CD8-positive, alpha-beta memory T cell (primary cell): ENCODE measurements at places on chromosomes 2 and 18. TPM values are rescaled to one million over a fixed set of nuclear protein-coding genes. Genes with fewer than 3 reads are reported as not detected.

STAT4 gene
- 53.0 TPM for total RNA-seq

NRP2 gene
- 0.91 TPM for total RNA-seq

DOCK10 gene
- total RNA-seq = 138 TPM

CNTNAP5 gene
- total RNA-seq = not detected

PTPRN gene
- not detected for total RNA-seq

SLC19A3 gene
- not detected for total RNA-seq

ITGA4 gene
- 142 TPM for total RNA-seq

SALL3 gene
- total RNA-seq = not detected

AQP12B gene
- not detected for total RNA-seq

SLC30A3 gene
- total RNA-seq = 0.33 TPM

HOXD10 gene
- not detected for total RNA-seq

ACKR3 gene
- total RNA-seq = 0.90 TPM

TDRD15 gene
- not detected for total RNA-seq

SCN9A gene
- not detected for total RNA-seq

TMSB10 gene
- total RNA-seq = 1,121 TPM

GCG gene
- not detected for total RNA-seq

- H3K36me3 ChIP-seq = no peaks in the 10 kb centered on the region
- DNase-seq = no peak
- H3K4me1 ChIP-seq = no peaks in the 10 kb centered on the region
- H3K27me3 ChIP-seq = no peaks in the 10 kb centered on the region
- H3K4me3 ChIP-seq = no peak overlapping the region
Observed at GRCh38 chr2:52884761-52885352, 882.7 kb upstream of the CHAC2 start.

DNA sequence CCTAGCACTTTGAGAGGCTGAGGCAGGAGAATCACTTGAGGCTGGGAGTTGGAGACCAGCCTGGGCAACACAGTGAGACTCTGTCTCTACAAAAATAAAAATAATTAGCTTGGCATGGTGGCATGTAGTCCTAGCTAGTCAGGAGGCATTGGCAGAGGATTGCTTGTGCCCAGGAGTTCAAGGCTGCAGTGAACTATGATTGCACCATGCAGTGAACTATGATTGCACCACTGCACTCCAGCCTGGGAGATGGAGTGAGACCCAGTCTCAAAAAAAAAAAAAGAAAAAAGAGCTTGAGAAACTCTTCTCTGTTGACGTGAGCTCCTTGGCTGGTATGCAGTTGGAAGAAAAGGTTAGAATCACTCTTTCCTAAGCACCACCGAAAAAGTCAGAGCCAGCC is 125.1 kb upstream of the TNP1 start:
- H3K27ac ChIP-seq = no peak overlapping the region
- H3K36me3 ChIP-seq = no peaks in the 10 kb centered on the region
- no peak for DNase-seq

DNA sequence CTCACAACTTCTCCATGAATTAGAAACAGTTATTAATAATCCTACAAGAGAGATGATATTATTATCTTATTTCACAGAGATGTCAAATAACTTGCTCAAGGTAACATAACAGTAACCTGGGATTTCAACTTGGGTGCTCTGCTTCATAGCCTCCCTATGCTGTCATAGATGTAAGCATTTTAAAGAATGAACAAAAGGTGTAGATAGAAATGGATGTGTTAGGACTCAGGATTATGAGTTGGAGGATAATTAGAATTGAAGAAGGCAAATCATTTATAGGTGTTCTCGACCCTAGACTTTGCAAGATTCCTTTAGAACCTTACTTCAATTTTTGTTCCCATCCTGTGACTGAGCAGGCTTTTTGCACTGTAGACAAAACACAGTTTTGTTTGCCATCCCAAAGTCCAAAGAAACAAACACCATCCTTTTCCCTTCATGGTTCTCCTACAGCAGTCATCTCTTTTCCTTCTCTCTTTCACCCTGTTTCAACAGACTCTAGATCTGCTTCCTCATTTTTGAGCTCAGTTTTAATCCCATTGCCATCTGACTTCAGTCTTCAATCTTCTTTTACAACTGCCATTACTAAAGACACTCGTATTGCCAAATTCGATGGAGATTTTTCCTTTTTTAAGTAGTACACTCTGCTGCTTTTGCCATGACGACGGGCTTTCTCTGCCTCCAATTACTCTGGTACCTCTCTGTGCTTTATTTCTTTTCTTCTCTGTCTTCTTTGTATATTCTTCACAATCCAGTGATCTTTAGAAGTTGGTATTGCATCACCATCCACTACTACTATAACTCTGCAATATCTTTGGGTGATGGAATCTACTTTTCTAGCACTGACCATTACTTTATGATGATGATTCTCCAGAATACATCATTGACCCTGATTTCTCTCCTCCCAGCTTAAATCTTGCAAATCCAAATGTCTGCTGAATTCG is 4.5 kb downstream of the HNMT start:
- DNase-seq = no peak
- no peak overlapping the region for H3K4me3 ChIP-seq
- no peaks in the 10 kb centered on the region for H3K36me3 ChIP-seq
- no peaks in the 10 kb centered on the region for H3K27me3 ChIP-seq
- no peak overlapping the region for H3K27ac ChIP-seq
- H3K4me1 ChIP-seq = no peaks in the 10 kb centered on the region

DNA sequence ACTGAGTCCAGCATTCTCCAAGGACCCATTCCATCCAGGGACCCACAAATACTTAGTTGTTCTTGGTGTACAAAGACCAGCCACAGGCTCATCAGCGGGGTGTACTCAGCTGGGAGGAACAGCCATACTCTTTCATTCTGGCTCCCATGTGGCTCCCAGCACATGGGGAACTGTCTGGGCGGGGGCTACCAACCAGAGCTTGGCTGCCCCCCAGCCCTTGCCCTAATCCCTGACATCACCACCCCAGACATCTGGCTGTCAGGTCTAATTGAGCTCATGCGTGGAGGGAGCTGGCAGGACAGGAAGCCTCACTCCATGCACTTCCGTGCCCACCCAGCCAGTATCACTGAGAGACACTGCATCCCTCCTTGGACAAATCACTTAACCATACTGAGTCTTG is 283.6 kb downstream of the DYSF start:
- H3K4me3 ChIP-seq = no peak overlapping the region
- DNase-seq = no peak
- no peaks in the 10 kb centered on the region for H3K27me3 ChIP-seq
- no peaks in the 10 kb centered on the region for H3K4me1 ChIP-seq
- H3K27ac ChIP-seq = no peak overlapping the region
- no peaks in the 10 kb centered on the region for H3K36me3 ChIP-seq

DNA sequence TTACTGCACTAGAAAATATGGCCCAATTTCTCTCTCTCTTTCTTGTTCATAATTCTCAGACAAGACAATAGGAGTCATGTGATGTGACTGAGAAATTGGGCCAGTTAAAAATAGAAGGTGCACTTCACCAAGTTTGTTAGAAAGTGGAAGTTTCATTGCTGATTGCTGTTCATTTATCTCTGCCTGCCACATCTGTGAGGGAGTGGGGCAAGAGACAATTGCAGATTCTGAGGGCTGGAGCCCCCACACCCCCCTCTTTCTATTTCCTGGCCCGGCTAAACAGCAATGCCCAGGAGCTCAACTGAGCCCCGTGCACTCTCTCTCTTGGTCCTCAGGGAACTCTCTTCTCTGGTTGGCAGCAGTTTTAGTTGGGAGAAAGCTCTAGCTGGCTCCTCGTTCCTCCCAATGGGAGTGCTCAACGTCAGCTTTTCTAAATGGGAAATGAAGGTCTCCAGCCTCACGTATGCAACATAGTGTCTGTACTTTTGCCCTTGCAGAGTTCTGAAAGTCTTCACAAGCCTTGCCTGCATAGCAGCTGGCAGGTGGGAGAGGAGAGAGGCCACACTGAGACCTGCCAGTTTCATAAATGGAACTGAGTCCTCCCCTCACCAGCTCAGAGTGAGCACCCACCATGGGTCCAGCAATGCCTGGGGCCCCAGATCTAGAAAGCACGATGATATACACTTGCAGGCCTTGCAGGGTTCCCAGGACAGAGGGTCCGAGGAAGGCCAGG is 115.7 kb downstream of the MYCN start:
- no peak overlapping the region for H3K27ac ChIP-seq
- H3K27me3 ChIP-seq = no peaks in the 10 kb centered on the region
- no peak overlapping the region for H3K4me3 ChIP-seq
- no peaks in the 10 kb centered on the region for H3K4me1 ChIP-seq

GRCh38 chr2:122636097-122636496 is 880.6 kb downstream of the TSN start:
- no peaks in the 10 kb centered on the region for H3K4me1 ChIP-seq
- no peaks in the 10 kb centered on the region for H3K27me3 ChIP-seq
- H3K27ac ChIP-seq = no peak overlapping the region
- no peak overlapping the region for H3K4me3 ChIP-seq
- no peaks in the 10 kb centered on the region for H3K36me3 ChIP-seq
- no peak for DNase-seq

DNA sequence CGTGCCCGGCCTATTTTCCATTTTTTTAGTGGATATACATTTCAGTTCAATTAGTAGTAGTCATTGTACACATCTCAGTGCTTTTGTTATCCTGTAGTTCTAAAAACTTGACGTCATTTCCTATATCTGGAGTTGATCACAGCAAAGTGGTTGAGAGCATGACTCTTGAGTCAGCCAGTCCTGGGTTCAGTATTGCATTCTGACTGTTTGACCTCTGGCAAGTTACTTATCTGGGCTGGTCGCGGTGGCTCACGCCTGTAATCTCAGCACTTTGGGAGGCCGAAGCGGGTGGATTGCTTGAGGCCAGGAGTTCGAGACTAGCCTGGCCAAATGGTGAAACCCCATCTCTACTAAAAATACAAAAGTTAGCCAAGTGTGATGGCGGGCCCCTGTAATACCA is 50.4 kb upstream of the PPM1B start:
- H3K4me1 ChIP-seq = peaks cover 9% of the 10 kb centered on the region
- no peaks in the 10 kb centered on the region for H3K27me3 ChIP-seq
- H3K27ac ChIP-seq = no peak overlapping the region
- no peaks in the 10 kb centered on the region for H3K36me3 ChIP-seq

- no peak overlapping the region for H3K4me3 ChIP-seq
- H3K36me3 ChIP-seq = no peaks in the 10 kb centered on the region
- no peak overlapping the region for H3K27ac ChIP-seq
- peaks cover 10% of the 10 kb centered on the region for H3K27me3 ChIP-seq
Observed at GRCh38 chr2:42030829-42031228, 17.0 kb upstream of the PKDCC start.

GRCh38 chr2:138247302-138247701 is 254.3 kb upstream of the SPOPL start:
- H3K36me3 ChIP-seq = no peaks in the 10 kb centered on the region
- no peak for DNase-seq
- no peaks in the 10 kb centered on the region for H3K4me1 ChIP-seq
- no peaks in the 10 kb centered on the region for H3K27me3 ChIP-seq
- H3K27ac ChIP-seq = no peak overlapping the region

- no peak overlapping the region for H3K4me3 ChIP-seq
- peaks cover 22% of the 10 kb centered on the region for H3K36me3 ChIP-seq
- H3K27ac ChIP-seq = no peak overlapping the region
- no peak for DNase-seq
- H3K27me3 ChIP-seq = no peaks in the 10 kb centered on the region
Observed at GRCh38 chr2:159879051-159879604, 81.1 kb upstream of the CD302 start.

DNA sequence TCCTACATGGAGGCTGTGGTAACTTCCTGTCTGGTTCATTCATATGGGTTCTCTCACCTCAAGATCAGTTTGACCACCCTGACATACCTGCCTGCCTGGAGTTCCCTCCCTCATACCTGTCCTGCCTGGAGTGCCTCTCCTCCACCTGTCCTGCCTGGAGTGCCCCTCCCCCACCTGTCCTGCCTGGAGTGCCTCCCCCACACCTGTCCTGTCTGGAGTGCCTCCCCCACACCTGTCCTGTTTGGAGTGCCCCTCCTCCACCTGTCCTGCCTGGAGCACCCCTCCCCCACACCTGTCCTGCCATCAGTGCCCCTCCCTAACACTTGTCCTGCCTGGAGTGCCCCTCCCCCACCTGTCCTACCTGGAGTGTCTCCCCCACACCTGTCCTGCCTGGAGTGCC is 461.9 kb downstream of the PTPRM start:
- no peaks in the 10 kb centered on the region for H3K36me3 ChIP-seq
- DNase-seq = no peak
- no peaks in the 10 kb centered on the region for H3K4me1 ChIP-seq
- no peak overlapping the region for H3K27ac ChIP-seq
- H3K27me3 ChIP-seq = no peaks in the 10 kb centered on the region

DNA sequence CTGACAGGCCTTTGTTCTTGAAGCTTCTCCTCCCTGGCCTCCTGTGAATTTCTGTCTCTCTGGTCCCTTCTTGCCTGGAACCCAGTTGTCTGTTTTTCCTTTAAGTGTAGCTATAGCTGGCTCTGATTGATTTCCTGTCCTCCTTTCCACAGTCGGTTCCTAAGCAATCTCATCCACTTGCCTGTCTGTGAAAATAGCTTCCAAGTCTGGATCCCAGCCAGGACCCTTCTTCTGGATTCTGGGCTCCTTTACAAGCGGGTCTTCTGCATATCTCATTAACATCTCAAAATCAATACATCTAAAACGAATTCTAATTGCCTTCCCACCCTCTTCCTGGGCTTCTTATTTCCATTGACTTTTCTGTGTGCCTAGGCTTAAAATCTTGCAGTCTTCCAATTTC is 124.9 kb downstream of the DAW1 start:
- no peaks in the 10 kb centered on the region for H3K36me3 ChIP-seq
- no peak for DNase-seq
- no peaks in the 10 kb centered on the region for H3K4me1 ChIP-seq
- no peak overlapping the region for H3K4me3 ChIP-seq
- H3K27ac ChIP-seq = no peak overlapping the region

GRCh38 chr18:46013484-46014189 is 46.5 kb upstream of the EPG5 start:
- DNase-seq = no peak
- H3K27me3 ChIP-seq = no peaks in the 10 kb centered on the region
- no peaks in the 10 kb centered on the region for H3K4me1 ChIP-seq
- H3K36me3 ChIP-seq = no peaks in the 10 kb centered on the region
- no peak overlapping the region for H3K4me3 ChIP-seq
- H3K27ac ChIP-seq = no peak overlapping the region

- H3K27ac ChIP-seq = no peak overlapping the region
- H3K36me3 ChIP-seq = no peaks in the 10 kb centered on the region
Observed at GRCh38 chr2:73838889-73839534, 10.3 kb downstream of the STAMBP start.

- no peaks in the 10 kb centered on the region for H3K4me1 ChIP-seq
- no peak overlapping the region for H3K27ac ChIP-seq
- no peak overlapping the region for H3K4me3 ChIP-seq
Observed at GRCh38 chr2:176566961-176567360, 297.7 kb downstream of the MTX2 start.

DNA sequence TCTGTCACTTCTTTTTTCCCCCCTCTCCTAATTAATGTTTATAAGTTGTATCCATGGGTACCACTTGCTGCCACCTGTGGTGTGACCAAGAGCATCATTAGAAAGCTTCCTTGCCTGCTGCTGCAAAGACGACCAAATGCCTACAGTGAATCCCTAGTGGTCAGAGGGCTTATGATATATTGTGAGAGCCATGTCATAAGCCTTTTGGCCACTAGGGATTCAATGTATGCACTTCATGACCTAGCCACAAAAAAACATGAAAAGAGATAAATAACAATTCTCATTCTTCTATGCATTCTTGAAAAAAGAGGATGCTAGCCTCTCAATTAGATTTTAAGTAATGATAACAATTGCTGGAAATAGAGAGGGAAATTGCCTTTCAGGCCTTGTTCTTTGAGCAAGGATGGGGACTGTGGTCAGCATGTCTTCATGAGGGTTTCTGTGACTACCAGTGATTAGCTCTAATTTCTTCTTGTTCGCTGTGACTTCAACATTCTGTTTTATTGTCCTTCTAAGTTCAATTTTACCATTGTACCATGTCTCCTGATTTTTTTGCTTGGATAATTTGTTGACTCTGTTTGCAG is 435.3 kb downstream of the TGIF1 start:
- DNase-seq = no peak
- no peaks in the 10 kb centered on the region for H3K36me3 ChIP-seq
- H3K4me1 ChIP-seq = no peaks in the 10 kb centered on the region
- no peak overlapping the region for H3K4me3 ChIP-seq
